Activated CD4-positive, alpha-beta T cell treated with anti-CD3 and anti-CD28 coated beads, Interleukin-2, amount 10 ng/mL, durations not matched to agents 7 days and 5 days (primary cell): ENCODE measurements at places on chromosomes 7 and 10. TPM values are rescaled to one million over a fixed set of nuclear protein-coding genes. Genes with fewer than 3 reads are reported as not detected.

Gene ARHGAP21
- 27.4 TPM for total RNA-seq

DNA sequence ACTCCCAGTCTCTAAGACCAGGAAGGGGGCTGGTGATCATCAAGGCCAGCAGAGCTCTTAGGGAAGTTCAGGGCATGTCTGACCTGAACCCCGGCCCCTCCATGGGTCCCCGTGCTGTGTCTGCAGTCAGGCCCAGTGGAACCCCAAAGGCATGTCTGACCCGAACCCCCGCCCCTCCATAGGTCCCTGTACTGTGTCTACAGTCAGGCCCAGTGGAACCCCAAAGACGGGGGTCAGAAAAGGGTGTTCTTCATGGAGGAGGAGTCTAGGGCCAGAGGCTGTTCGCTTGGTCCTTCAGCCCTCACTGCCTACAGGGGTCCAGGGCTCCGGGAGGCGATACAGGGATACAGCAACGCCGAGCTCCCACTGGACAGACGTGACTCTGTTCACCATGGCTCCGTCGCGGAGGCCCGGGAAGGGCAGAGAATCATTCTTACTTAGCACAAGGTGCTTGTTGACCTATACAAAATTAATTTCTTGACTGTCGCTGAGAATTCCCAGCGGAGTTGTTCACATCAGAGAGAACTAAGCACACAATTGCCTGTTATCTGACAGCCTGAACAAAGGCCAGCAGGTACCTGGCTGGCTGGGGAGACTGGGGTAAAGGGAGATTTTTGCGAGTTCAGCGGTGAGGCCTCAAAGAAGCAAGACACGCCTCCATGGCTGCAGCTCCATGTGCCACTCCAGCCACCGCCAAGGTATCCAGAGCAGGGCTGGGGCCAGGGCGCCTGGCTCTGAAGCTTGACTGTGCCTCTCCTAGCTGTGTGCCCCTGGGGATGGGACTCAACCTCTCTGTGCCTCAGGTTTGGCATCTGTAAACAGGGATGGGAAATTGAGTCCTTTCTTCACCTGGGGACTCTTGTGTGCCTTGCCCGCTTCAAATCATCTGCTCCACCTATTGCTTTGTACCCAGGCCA lies 26.8 kb downstream of the EN2 start:
- DNase-seq: no peak

DNA sequence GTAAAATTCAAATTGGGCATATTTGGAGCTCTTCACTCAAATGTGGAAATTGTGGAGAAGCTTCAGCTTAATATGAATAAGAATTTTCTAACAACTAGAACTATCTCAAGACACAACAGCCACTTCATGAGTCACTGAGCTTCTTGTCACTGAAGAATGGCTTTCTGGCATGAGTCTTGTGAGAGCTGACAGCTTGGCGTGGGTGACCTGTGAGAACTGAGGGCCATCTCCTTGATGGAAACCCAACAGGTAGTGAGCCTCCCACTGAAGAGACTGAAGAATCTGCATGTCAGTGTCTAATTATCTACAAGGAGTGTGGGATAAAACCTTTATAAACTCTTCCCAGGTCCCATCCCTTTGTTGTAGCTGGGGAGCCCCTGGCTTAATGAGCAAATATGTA lies 66.0 kb downstream of the CLEC2L start:
- no peak for DNase-seq

- DNase-seq: no peak
Measured at GRCh38 chr10:24568042-24568441, 155.6 kb downstream of the ARHGAP21 start.
